Stimulated activated CD4-positive, alpha-beta T cell treated with anti-CD3 and anti-CD28 coated beads, Interleukin-1b, Interleukin-23, amount 100 ng/mL, for 1 hour (primary cell): ENCODE measurements at places on chromosomes 7 and 10.

- DNase-seq = no peak
These were observed 27.2 kb downstream of the SCD start for GRCh38 chr10:100374200-100374655.

GRCh38 chr7:109694149-109695071 is 1124.7 kb downstream of the DNAJB9 start:
- DNase-seq = no peak

DNA sequence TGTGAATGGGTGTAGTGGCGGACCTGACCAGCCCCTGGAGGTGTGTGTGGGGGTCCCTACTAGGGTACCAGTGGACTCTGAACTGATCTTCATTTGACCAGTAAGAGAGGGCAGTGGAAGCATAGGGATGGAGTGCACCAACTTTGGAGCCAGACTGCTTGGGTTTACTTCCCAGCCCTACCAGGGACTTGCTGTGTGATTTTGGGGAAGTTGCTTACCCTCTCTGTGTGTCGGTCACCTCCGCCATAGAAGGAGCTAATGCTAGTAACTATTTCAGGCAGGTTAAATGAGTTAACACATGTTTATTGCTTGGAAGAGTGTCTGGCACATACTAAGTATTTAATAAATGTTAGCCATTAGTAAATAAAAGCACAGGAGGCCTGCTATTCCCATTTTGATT is 6.6 kb downstream of the ADCYAP1R1 start:
- DNase-seq = no peak

DNA sequence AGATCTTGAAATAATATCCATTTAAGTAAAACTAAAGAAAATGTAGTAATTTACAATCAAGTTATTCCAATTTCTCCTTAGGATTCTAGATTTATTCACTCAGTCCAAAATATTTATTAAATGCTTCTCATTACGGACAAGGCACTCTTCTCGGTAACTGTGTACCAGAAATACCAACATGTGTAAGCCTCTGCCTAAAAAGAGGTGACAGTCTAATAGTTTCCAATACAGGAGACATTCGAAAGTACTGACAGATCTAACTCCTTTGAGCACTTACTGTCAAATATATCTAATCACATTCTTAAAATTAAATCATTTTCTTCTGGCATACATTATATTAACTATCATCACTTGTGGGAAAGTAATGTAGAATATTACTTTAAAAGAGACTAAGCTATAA is 26.9 kb downstream of the TMEM168 start:
- DNase-seq = no peak

GRCh38 chr7:7103343-7104313 is 78.7 kb upstream of the C1GALT1 start:
- DNase-seq = no peak

DNA sequence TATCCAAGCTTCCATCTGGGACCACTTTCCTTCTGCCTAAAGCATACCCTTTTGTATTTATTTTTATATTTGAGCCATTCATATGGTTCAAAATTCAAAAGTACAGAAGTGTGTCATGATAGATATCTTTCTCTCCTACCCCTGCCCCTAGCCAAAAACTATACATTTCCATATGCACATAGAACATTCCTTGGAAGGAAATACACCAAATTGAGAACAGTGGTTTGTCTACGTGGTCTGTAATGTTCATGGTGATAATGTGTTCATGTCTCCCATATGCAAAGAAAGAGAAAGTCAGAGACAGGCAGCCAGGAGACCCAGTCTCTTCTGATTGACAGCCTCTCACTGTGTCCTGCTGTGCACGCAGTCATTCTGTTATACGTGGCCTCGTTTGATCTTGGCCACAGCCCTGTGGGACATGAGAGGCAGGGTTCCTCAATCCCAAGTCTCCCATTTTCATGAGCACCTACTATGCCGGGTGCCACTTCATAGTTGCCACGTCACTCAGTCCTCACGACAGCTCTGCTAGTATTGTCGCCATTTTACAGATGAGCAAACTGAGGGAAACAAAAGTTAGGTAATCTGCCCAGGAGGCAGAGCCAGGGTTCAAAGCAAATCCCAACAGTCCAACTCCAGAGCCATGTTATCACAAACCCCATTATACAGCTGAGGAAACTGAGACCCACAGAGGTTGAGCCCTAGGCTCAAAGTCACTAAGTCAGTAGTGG is 8.0 kb upstream of the CDH23 start:
- no peak for DNase-seq

GRCh38 chr7:29976673-29977415 is 12.8 kb downstream of the SCRN1 start:
- no peak for DNase-seq

DNA sequence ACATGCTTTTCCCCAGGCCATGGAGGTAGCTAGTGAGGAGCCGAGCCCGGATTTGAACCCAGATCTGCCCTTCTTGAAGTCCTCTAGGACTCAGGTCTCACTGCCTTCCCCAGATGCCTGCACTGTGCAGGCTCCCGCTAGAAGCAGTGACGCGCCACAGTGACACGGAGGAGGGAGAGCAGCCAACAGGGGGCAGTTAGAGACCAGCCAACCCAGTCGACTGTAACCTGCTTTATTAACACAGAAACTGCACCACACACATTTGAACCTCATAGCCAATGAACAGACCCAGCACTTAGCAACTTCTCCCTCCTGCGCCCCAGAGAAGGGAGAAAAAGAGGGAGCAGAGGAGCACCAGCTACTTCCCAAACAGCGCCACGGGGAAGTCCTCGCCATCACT is 27.4 kb downstream of the PILRA start:
- no peak for DNase-seq

DNA sequence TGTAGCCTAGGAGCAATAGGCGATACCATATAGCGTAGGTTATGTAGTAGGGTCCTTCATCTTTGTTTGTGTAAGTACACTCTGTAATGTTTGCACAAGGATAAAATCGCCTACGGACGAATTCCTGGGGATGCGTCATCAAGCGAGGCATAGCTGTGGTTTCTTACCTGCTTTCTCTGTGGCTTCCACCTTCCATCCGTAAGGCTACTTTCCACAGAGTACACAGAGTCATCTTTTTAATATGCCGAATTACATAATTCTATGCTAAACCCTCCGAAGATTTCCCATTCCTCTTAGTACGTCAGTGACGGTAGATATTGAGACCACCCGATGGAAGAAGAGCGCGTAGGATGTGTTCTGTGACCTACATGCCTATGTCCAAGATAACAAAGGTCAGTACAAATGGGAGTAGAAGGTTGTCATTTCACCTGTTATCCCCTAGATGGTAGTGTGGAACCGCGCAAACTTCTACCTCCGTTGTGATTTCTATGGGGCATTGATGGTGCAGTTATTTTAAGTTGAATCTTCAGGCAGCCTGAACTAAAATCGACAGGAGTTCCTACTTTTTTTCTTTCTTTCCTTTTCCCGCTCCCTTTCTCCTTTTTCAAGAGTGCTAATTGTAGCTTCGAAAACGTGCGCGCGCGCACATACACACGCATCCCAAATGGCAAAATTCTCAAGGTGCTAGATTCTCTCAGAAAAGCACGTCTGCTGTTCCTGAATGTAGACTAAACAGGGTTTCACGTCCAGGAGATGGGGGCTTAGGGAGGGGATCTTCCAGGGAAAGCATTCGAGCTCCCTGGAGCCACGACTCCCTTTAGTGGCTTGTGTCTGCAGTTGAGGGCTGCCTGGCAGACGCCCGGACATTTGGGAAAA is 111.7 kb upstream of the MBL2 start:
- no peak for DNase-seq

- DNase-seq = no peak
These were observed 2.4 kb upstream of the MEOX2 start for GRCh38 chr7:15688911-15689310.

DNA sequence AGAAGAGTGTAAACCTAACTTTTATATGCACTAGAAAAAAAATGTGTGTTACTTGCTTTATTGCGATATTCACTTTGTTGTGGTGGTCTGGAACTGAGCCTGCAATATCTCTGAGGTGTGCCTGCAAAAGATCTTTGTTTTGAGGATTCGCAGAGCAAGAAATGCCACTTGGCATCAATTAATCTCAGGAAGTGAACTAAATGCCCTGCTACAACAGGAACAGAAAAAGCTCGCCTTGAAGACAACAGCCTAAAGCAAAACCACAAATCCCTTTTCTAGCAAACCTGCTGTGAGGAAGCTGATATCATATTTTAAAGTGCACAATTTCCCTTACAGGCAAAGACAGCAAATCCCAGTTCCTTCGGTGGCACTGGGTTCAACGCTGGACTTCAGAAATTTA is 675.8 kb downstream of the KCNMA1 start:
- no peak for DNase-seq

- no peak for DNase-seq
These were observed 439 bp downstream of the RBP4 start for GRCh38 chr10:93600446-93601145.

- DNase-seq = no peak
These were observed 35.4 kb downstream of the MASTL start for GRCh38 chr10:27190508-27190907.
